ENCODE measurements at places on chromosomes 2 and 18.

GRCh38 chr2:171307560-171307959, 126.2 kb downstream of the METTL8 start:
- DNase-seq, result no peak

DNA sequence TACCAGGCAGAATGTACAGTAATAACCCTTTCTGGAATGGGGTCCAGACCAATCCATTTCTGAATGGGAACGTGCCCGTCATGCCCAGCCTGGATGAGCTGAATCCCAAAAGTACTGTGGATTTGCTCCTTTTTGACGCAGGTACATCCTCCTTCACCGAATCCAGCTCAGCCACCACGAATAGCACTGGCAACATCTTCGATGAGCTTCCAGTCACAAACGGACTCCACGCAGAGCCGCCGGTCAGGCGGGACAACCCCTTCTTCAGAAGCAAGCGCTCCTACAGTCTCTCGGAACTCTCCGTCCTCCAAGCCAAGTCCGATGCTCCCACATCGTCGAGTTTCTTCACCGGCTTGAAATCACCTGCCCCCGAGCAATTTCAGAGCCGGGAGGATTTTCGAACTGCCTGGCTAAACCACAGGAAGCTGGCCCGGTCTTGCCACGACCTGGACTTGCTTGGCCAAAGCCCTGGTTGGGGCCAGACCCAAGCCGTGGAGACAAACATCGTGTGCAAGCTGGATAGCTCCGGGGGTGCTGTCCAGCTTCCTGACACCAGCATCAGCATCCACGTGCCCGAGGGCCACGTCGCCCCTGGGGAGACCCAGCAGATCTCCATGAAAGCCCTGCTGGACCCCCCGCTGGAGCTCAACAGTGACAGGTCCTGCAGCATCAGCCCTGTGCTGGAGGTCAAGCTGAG, 89.6 kb downstream of the SH3BP4 start:
- no peak for DNase-seq

- no peak for DNase-seq
Observed at GRCh38 chr18:58526425-58527284, 102.2 kb downstream of the ALPK2 start.

GRCh38 chr18:35130236-35130635, 89.0 kb downstream of the MAPRE2 start:
- DNase-seq, result no peak

DNA sequence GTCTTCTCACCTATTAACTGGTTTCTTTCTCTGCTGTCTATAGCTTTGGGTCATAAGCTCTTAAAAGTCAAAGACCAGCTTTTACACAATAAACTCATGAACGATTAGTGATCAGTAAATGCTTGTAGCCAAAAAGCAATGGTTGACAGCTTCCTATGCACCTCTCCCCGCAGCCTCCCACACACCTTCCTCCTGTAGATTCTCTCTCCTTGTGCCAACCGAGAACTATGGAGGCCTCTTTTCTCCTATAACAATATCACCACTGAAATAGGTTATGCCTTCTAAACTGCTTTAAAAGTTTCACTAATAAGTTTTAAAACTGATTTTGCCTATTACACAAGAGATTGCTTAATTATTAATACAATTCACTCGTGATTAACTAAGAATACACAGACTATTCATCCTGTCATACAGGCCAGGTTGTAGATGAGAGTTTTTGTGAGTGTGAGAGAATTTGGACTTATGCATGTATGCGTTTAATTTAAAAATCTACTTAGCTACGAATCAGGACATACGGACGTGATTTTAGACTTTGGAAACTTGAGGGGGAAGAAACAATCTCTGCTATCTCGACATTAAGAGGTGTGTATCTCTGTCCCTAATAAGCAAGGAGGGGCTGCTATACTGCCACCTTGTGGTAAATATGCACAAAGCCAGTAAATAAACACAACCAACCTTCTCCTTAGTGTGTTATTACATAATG, 229.1 kb upstream of the RBBP8 start:
- DNase-seq, result no peak

GRCh38 chr2:44107086-44107740, 61.5 kb upstream of the PPM1B start:
- DNase-seq, result no peak

- DNase-seq, result no peak
Observed at GRCh38 chr2:36528766-36529392, 69.1 kb downstream of the FEZ2 start.

- DNase-seq, result no peak
Observed at GRCh38 chr2:205617905-205618304, 64.4 kb upstream of the NRP2 start.

- DNase-seq, result no peak
Observed at GRCh38 chr2:6011921-6012320, 319.7 kb downstream of the SOX11 start.

- no peak for DNase-seq
Observed at GRCh38 chr2:72144274-72144631, 3.4 kb downstream of the CYP26B1 start.

DNA sequence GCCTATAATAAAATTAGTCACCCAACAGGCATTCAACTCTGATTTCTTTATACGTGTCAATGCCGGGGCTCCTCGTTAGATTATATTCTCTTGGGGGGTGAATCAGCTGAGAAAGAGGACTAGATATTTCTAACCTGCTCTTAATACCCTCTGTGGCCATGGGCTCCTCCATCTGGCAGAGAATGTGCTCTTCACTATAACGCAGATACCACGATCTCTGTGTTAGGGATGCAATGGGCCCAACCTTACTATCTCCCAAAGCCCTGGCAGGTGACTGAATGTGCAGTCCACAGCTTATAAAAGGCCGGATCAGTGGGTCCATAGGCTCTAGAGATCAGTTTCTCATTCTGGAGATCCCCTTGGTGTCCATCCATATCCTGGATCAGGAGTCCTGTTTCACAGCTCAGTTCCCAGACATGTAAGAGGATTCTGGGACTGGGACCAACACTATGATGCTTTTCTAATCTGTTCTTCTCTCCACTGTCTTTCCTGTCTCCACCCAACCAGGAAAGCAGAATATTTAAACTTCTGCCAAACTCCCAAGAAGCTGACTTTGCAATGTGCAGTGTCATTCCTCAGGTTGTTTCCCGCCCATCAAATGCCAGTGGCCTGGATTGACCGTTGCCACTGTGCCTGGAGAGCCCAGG, 71.4 kb upstream of the CELF4 start:
- no peak for DNase-seq

- DNase-seq, result peak; percentile 75
Observed at GRCh38 chr2:170554278-170554955, 160.7 kb upstream of the SP5 start.

DNA sequence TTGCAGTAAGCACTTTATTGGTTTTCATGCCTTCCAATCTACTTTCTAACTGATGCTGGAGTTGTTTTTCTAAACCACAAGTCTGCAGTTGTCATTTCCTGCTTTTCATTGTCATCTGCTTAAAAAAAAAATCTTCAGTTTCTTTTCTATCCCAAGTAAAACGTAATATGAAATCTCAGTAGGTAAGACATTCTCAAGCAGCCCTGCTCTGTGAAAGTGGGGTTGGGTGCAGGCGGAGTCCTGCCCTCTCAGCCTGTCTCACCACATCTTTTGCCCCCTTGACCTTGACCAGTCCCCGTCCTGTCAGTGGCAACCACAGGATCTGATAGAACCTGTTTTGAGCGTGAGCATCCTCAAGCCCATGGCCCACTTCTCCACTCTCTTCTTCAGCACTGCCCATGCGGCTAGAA, 80.0 kb upstream of the CPO start:
- DNase-seq, result no peak

DNA sequence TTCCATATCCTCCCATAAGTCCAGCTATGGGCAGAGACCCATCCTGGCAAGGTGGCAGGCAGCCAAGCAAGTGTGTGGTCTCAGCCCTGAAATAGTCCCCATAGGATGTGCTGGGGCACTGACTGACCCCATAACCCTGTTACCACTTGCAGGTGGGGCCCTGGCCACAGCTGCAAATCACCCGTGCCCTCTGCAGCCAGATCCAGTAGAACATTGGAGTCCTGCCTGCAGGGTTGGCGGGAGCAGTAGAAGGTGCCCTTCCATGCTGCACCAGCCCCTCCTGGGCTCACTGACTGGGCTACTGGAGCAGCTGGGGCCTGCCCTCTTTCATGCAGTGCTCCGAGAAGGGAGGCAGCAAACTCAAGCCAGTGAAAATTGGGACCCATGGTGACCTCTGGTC, 112.6 kb upstream of the MCFD2 start:
- no peak for DNase-seq

DNA sequence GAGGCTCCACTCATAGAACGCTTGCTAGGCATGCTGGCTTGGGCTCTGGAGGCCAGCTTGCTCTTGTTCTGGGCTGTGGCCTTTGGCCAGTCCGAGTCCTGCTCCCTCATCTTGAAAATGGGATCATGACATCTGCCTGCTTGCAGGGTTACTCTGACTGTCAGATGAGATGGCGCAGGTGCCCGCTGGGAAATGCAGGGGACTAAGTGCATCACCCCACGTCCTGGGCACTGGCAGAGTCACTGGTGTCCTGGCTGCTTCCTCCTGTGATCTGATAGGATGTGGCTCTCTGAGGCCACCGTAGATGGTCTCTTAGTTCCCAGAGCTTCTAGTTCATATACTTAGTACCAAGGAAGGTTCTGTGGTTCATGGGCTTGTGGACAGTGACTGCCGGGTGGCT, 18.5 kb downstream of the LDLRAD4 start:
- no peak for DNase-seq

DNA sequence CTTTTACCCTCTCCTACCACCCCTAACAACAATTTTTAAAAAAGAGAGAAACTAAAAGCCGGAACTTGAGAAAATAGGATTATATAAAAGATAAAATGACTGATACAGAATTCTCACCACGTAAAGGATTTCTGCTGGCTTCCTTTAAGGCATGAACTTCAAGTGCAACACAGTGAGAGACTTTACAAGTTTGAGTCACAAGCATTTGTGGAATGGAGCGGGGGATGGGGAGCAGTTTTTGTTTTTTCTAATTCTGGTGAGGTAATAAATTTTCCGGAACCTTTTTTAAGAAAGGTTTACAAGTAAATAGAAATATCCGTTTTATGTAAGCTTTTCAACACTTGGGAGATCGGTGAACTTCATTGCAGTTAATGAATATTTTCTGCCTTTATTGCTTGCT, 1.8 kb upstream of the CDH2 start:
- DNase-seq, result no peak

DNA sequence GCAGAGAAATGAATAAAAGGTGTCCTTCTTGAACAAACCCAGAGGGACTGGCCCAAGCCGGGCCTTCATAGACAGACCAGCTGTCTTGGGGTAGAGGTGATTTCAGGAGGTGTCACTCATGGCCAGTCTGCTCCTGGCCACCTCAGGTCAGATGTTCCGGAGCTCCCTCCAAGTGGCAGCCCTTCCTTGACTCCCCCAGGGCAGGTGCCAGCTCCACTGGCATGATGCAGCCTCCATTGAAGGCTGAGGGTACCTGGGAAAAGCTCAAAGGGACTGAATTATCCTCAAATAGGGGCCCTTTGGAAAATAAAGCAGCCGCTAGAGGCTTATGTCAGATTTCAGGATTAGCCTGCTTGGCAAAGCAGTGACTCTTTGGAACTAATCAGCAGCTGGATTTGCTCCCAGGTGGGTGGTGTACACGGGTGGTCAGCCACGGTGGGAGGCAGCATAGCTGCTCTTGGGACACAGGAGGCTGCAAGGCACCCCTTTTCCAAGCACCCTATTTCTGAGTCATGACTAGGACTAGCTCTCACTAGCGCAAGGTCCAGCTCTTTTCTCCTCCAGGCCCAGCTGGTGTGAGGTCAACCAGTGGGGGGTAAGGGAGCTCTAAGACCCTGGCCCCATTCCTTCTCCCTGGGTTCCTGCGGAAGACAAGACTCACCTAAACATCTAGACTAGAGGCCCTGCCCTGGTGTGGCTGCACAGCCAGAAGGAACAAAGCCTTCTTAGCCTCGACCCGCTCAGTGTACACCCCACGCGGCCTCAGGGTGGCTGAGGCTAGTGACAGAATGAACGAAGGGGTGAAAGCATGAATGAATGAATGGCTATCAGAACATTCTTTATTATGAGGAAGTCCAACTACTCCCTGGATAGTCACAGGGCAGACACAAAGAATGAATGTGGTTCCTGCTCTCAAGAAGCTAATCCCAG, 29.3 kb downstream of the HS1BP3 start:
- no peak for DNase-seq

DNA sequence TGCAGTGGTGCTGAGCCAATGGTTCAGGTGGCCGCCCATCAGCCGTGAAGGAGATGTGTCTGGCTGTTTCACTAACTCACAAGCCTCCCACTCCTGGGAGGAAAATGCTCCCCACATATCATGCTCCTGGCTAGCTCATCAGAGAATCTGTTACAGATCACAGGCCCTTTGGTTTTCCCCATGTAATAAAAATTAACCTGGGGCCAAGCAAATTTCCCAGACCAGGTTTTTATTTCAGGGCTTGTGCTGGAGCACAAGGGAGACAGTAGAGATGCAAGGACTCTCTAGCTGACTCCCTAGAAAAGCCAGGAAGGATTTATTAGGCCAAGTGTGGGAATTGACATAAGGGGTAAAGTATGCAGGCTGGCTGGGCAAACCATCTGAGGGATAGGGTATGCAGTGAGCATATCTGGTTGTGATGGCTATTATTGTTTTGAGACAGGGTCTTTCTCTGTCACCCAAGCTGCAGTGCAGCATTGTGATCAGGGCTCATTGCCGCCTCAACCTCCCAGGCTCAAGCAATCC, 40.6 kb upstream of the CCBE1 start:
- no peak for DNase-seq

- no peak for DNase-seq
Observed at GRCh38 chr2:20137131-20137571, 85.7 kb upstream of the LAPTM4A start.

DNA sequence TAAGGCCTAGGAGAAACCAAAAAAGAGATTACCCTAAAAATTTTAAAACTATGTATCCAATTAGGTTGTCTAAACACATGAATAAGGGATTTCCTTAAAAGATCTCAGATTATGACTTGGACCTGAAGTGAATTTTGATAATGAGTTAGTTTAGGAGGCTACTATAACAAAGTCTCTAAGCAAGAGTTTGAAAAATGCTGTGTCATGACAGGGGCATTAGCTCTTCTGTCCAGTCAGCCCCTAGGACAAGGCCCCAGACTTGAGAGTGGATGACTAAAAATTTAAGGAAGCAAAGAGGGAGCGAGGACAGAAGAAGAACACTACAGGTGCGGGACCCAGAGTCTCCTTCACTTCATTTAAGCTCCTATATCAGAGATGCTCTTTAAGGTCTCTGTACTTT, 135.9 kb downstream of the DTNB start:
- DNase-seq, result no peak

- peak; percentile 12 for DNase-seq
Observed at GRCh38 chr2:189860161-189860560, 75.9 kb downstream of the PMS1 start.

- DNase-seq, result no peak
Observed at GRCh38 chr2:85781013-85781332, 27.2 kb downstream of the ATOH8 start.

GRCh38 chr2:96116879-96117533, 635 bp upstream of the ADRA2B start:
- no peak for DNase-seq

DNA sequence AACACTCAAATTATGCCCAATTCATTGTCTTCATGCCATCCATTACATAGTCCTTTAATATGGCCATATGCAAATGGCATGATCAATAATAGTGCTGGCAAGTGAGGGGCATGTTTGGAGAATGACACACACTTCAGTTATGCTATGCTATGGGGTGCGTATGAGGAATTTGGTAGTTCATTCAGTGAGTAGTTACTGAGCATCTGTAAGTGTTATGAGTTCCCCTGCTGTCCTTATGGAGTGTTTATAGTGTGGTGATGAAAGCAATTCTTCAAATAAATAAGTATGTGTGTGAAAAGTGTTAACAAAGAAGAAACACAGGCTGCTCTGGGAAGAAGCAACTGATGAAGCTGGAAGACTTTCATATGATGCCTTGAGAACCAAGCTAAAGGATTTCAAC, 383.7 kb upstream of the SLC14A2 start:
- no peak for DNase-seq
